ENCODE measurements at places on chromosomes 4 and X.
A peak's percentile ranks its signal among the peaks of the same experiment; 100 is the strongest.

DNA sequence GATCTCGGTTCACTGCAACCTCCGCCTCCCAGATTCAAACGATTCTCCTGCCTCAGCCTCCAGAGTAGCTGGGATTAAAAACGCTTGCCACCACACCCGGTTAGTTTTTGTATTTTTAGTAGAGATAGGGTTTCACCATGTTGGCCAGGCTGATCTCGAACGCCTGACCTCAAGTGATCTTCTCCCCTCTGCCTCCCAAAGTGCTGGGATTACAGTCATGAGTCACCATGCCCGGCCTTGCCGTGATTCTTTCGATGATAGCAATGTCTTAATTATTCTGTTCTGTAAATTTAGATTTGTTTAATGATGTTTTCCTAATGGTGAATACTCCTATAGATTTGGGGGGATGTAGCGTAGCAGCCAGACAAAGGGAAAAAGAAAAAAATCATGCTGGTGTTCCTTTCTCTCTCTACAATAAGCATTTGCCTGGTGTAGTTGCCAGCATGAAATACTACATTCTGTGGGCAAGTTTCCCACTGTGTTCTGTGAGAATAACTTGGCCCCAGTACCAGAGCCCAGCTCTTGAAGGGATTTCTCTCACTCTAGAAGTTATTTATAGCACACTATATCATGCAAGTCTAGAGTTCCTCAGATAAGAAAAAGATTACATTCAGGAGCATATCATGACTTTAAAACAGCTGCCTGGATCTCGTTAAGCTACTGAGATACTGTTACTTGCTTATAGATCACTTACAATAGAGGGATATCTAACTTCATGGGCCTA, 15.4 kb downstream of the NIPAL1 start:
- DNase-seq, result no peak

DNA sequence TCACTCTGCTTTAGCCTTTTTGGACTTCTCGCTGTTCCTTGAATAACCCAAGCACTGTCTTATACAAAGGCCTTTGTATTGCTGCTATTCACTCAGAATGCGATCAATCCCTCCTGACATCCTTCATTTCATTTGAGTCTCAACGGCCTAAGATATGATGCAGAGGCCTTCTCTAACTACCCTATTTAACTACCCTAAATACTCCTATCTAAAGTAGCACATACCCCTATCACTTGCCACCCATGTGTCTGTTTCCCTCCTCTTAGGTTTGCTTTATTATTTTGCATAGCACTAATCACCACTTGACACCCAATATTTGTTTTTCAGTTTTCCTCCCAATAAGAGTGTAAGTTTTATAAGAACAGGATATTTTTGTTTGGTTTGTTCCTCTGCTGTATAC, 42.3 kb upstream of the ACSL4 start:
- DNase-seq, result no peak

- no peak for DNase-seq
Observed at GRCh38 chrX:125627676-125628075, 308.0 kb downstream of the TEX13C start.

DNA sequence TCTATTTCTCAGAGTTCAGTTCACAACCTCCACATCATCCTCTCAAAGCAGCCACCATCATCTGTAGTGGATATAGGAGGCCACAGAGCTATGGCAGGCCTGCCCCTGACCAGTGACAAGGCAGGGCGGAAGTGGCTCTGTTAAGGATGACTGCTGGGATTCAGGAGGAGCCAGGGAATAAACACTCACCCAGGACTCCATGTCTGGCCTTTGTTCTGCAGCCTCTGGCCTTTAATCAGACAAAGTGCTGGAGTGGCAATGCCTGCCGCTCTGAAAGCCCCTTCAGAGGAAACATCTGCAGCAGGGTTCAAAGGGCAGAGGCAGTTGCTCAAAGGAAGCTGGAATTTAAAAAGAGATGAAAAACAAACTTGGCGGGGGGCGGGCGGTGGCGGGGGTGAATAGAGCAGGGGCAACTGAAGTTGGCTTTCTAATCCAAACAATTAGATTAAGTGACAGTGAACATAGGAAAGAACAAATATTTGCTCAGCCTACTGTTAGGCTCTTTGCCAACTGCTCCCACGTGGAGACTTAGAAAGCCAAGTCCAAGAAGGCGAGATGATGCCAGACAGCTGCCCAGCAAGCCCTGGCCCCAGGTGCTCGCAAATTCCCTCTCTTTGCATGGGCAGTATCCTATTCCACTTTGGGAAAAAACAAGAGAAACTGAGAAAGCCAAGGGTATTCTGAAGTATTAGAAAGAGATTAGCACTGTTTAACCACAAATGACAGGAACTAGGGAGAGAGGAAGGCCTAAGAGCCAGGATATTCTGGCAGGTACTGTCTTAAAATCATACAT, 5.5 kb downstream of the MPP1 start:
- no peak for DNase-seq

- DNase-seq, result peak; percentile 52
Observed at GRCh38 chr4:189792924-189793618, 147.6 kb upstream of the FRG1 start.

- no peak for DNase-seq
Observed at GRCh38 chrX:108361316-108361715, 76.9 kb downstream of the COL4A6 start.

- DNase-seq, result peak; percentile 43
Observed at GRCh38 chr4:142703694-142704309, 142.3 kb downstream of the INPP4B start.

DNA sequence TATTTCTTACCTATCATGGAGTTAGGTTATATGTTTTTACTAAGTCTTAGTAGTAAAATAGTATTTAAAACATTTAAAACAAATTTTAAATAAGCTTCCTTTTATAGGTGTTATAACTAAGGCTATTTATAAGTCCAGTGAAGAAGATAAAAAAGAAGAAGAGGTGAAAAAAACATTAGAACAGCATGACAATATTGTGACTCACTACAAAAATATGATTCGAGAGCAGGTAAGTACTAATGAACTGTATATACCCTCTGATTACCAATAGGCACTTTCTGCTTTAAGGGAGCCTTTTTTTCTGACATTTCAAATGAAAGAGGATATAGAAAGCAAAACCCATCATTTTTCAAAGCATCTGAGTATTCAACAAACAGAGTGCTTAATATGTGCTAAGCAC, 76.6 kb downstream of the USO1 start:
- peak; percentile 39 for DNase-seq

DNA sequence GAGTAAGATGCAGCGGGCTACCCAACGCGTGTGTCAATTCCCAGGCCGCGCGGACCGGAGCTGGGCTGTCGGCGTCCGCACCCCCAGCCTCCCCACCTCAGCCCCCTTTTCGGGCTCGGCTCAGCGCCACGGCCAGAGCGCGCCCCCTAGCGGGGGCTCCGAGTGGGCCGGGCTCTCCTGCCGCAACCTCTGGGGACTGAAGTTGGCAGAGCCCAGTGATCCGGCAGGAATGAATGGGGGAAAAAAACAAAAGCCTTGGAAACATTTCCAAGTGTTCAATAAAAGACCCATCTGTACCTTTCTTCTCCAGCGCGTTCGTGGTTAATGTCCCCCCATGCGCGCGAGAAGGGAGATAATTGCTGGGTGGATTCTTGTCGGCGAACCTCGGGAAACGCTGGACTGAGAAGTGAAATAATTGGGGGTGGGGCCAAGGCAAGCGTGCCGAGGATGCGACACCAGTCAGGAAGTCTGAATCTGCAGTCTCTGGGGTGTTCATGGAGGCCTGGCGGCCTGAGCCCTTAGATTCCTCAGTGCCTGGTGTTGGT, 5.2 kb upstream of the ARX start:
- DNase-seq, result no peak

GRCh38 chr4:152235718-152236117, 300.2 kb downstream of the FBXW7 start:
- no peak for DNase-seq

DNA sequence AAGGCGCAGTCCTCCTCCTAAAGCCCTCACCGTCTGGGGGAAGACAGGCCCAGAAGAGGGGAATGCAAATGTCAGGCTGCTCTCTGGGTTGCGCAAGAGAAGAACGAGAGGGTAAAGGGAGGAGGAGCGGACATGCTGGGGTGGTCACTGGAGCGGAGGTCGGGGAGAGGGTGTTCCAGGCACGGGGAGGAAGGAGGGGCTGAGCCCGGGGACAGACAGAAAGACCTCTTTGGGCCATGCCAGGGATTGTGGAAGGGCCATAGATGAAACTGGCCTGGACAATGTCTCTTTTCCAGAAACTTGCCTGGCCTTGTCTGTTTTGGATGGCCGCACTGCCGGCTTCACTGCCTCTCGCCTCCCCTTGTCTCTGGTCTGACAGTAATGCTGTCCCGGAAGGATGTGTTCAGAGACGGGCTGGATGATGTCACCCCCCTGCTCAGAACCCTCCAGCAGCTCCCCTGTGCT, 121.0 kb downstream of the SORCS2 start:
- no peak for DNase-seq

GRCh38 chr4:74659576-74660411, 134.5 kb downstream of the BTC start:
- peak; percentile 100 for DNase-seq

GRCh38 chrX:107738272-107738671, 37.3 kb downstream of the TSC22D3 start:
- no peak for DNase-seq

Data from mammary epithelial cell (primary cell).